ENCODE measurements at places on chromosomes 3 and 15. TPM values are rescaled to one million over a fixed set of nuclear protein-coding genes. Genes with fewer than 3 reads are reported as not detected.

The MST1R gene
- total RNA-seq: 6.3 TPM

The PRICKLE2 gene
- total RNA-seq: 34.0 TPM

The TAGLN3 gene
- total RNA-seq: 1.9 TPM

The FOXL2 gene
- 0.30 TPM for total RNA-seq

DNA sequence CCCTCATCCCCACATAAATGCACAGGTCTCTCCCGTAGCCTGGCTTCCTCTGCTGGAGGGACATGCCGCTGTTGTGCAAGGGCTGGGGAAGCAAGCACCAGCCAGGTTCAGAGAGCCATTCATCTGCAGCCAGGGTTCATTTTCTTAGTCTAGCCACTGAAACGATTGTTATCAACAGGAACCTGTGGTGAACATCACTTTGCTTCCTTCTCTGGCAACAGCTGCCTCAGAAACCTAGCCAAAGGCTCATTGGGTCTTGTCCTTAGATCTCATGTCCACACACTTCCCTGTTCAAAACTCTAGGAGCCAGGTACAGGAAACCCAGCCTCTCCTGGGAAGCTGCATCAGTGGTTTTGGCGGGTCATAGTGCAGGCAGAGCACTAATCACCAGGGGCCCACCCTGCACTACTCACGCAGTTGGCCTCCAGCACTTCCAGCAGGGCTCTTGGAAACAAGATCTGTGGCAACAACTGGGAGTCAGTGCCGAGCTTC is 47.0 kb downstream of the OXNAD1 start:
- DNase-seq: no peak

DNA sequence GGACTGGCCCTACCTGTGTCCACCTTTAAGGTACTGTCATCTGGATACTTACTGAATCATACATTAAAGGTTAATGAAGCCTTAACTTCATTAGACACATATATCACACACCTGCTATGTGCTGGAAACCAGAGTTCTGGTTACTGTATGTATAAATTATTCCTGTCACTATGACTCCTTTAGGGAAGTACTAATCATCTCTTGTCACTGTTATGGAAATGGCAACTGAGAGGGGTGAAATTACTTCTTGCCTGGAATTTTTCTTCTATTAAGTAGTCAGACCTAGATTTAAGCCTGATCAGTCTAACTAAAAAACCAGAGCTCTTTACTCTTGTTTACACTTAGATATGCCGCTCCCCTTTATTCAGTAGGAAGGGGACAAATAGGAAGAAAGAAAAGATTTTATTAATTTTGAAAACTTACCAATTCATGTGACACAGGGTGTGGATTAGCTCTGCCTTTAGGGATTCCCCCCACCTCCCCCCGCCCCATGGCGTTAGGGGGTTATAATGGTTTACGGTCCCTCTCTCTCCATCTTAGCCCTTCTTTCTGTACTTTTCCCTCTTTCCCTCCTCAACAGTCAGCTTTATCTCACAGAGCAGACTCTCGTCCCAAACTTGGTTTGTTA is 152.5 kb downstream of the KLHL25 start:
- peak; percentile 51 for DNase-seq

DNA sequence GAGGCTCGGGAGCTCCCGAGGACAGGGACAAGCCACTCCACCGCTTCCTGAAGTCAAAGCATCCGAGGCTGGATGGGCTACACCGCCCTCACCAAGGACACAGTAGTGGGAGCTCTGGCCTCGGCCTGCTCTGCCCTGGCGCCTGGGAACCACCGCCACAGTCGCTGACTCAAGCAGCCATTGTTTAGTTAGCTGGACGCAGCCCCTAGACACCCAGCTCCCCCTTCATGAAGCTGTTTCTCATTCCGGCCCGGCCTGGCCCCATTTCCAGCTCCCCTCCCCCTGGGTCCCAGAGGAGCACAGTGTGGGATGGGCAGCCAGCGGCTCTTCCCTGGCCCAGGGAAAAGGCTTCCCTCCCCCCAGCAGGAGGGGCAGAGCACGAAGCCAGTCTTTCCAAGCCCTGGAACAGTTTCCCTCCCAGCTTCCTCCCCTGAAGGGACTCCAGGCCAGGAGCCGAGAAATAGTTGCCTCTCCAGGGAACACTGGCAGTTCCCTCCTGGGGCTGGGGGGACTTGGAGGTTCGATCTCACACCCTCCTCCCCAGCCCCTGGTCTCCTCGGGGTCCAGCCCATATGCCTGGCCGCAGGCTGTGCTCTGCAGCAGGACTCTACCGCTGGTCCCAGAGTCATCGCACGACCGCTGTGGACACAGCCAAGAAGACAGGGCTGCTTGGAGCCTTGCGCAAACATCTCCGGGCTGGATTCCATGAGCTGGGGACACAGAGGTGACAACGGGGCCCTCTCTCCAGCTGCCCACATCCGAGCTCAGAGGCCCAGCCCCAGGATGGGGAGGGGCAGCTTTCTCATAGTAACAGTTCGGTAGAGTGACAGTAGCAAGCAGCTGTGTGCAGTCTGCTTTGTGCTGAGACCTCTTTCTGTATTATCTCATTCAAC is 10.0 kb downstream of the PLXND1 start:
- peak; percentile 89 for DNase-seq

DNA sequence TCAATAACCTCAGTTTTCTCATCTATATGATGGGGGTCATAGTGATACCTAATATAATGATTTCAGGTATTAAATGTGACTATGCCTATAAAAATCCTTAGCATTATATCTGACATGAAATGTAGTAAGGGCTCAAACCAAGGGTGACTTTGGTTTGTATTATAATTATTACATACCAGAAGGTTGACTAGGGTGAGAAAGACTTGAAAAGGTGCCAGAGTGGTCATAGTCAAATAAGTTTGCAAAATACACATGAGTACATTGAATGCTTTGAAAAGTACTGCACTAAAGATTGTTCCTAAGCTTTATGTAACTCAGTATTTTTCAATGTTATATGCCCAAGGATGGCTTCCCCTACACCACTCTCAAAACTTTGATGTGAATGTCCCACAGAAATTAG is 297.2 kb downstream of the ARPP21 start:
- no peak for DNase-seq

DNA sequence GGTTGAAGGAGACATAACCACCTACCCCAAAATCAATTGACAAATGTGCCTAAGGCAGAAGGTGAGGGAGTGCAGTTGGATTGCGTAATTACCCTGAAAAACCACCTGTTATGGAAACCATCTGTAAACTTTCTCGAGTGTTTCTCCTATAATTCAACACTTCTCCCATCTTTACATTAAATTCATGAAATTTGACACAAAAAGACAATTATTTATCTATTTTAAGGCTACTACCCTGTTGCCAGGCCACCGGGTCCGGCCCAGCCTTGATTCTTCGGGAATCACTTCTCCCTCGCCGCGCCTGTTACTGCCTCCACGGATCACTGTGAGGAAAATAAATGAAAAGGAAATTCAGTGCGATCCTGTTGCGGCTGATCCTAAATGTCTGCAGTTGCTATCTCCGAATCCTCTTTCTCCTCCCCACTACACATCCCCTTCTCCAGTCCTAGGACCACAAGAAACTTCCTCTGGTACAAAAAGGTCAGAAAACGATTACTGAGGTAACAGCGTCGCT is 646 bp downstream of the IQCB1 start:
- no peak for DNase-seq

GRCh38 chr3:107679921-107680320 is 157.2 kb downstream of the BBX start:
- no peak for DNase-seq

DNA sequence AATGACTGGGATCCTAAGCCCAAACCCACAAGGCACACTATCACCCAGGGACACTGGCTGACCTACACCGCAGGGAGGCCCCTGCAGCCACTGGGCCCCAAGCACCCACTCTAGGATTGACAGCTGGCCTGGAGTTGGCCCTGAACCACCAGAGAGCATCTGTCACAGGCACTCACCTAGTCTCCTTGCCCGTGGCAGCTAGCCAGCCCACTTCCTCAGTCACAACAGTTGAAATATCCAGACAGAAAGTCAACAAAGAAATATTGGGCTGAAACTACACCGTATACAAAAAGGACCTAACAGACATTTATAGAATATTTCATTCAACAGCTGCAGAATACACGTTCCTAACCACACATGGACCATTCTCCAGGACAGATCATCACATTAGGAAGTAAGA is 5.2 kb upstream of the SPINK8 start:
- DNase-seq: no peak

- no peak for DNase-seq
Observed at GRCh38 chr3:185306847-185307246, 53.0 kb upstream of the EHHADH start.

- no peak for DNase-seq
Observed at GRCh38 chr3:128007033-128007424, 45.2 kb upstream of the SEC61A1 start.

- no peak for DNase-seq
Observed at GRCh38 chr3:24562895-24563294, 68.2 kb upstream of the THRB start.

GRCh38 chr3:172541945-172542488 is 18.8 kb upstream of the TNFSF10 start:
- no peak for DNase-seq
